Osteoblast (primary cell): ENCODE measurements at places on chromosomes 16 and 17. TPM values are rescaled to one million over a fixed set of nuclear protein-coding genes. Genes with fewer than 3 reads are reported as not detected.

GRCh38 chr17:59427996-59428395 is 96.5 kb downstream of the YPEL2 start:
- DNase-seq = peak; percentile 81

The SCNN1G gene
- total RNA-seq = not detected in 2 replicates

DNA sequence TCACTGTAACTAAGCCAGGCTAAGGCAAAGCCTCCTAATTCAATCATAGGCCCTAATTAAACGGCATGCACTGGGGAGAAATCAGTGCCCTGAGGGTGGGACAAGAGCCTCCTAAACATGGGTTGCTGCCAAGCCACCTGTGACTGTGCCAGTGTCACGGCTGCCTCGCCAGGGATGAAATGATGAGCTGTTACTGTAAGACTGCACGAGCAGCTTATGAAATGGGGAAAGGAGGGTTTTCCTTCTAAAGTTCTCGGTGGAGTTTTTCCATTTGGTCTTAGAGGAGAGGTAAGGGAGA is 12.7 kb downstream of the TMEM11 start:
- DNase-seq = peak; percentile 79

DNA sequence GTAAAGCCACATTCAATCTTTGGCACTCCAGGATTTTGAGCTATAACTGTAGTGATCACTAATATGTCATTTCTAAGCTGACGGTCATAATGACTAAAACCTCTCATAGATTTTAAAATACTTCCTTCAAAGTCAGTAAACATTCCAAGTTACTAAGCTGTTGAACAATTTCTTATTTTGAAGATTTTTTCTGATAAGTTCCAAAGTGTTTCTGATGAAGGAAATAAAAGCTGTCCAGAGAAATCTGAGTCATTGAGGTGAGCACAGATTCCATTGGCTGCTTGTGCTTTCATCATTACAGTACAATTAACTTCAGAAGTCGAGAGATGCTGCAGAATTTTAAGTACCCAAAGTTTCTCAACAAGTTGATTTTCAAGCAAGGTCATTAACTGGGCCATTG is 23.9 kb downstream of the NLRC5 start:
- DNase-seq = no peak

GRCh38 chr16:28990375-28991040 is 5.7 kb downstream of the LAT start:
- peak; percentile 39 for DNase-seq

GRCh38 chr16:48503336-48503735 is 106.6 kb downstream of the N4BP1 start:
- no peak for DNase-seq

DNA sequence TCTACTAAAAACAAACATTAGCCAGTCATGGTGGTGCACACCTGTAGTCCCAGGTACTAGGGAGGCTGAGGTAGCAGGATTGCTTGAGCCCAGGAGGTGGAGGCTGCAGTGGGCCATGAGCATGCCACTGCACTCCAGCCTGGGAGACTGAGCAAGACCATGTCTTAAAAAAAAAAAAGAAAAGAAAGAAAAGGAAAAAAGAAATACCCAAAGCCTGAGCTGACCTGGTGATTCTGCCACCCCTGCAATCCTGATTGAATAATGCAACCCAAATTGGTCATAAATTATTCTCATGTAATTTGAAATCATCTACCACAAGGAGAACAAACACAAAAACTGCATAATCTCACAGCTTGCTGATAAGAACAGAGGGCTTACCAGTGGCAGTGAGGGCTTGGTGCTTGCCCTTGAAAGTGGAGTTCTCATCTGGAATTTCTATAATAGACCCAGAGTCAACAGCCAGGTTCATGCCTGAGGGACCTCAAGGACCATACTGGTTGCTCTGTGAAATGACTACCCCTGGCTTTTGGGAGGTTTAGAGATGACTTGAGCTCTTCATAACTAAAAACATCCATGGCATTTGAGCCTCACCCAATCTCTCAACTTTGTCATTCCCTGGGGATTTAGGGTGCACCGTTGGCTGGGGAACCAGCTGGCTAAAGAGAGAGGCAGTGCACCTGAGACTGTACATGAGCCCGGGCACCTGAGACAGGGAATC is 35.4 kb upstream of the TMC5 start:
- peak; percentile 31 for DNase-seq

GRCh38 chr16:28623172-28623711 is 13.4 kb upstream of the SULT1A1 start:
- DNase-seq = peak; percentile 59

GRCh38 chr16:26111900-26112299 is 420.1 kb downstream of the HS3ST4 start:
- DNase-seq = no peak

DNA sequence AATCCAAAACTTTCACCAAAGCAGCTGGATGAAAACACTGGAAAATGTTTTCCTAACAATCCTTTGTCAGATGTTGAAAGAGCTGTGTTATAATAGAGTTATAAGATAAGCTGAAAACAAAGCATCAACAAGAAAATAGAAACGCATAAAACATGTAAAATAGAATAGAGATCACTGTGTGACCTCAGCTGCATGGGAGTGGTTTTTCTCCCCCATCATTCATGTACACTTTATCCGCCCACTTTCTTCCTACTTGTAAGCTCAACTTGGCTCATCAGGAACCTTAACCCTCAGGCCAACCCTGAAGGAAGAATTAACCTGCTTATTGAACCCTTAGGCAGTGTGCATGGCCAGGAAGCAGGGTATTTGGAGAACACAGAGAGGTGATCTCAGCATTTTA is 238.5 kb upstream of the PMFBP1 start:
- DNase-seq = no peak

DNA sequence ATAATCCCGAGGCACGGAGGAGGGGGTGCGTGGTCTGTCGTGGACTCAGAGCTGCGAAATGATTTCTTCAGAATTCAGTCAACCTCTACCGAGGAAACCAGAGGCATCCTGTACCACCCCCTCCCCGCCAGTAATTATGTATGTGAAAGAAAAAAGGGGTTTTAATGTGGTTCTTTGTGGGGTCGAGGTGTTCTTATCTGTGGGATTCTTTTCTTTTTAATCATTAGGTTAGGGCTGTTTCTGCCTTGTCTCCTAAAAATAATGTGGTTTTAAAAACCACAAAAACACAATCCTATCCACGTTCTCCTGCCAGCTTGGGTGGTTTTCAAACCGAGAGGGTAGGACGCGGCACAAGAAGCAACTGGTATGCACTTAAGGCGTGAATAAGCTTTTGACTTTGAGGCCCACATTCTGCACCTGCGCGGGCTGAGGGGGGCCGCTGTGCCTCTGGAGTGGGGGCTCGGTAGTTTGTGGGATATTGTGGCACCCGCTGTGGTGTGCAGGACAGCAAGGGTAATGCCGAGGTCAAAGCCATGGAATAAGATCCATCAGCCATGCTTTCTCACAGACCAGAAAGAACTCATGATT is 1.0 kb downstream of the SLC47A1 start:
- peak; percentile 84 for DNase-seq

DNA sequence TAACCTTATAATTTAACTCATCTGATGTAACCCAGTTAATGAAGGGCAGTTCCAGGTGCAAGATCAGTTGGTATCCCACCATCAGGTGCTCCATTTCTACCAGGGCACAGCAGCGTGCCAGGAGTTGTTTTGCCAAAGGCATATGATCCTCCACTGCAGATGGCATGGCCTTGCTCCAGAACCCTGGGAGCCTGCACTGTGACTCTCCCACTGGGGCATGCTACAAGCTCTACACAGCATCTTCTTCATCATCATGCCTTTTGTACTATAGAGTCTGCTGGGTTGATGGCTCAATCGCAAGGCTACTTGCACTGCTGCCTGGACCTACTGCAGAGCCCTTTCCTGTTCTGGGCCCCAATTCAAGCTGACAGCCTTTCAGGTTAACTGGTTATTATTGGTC is 11.3 kb upstream of the MAPT start:
- no peak for DNase-seq
